ENCODE measurements at places on chromosomes 1 and 21.
A peak's percentile ranks its signal among the peaks of the same experiment; 100 is the strongest.

- DNase-seq: peak; percentile 52
- peak overlapping the region; percentile 93 for H3K27ac ChIP-seq
- H3K4me3 ChIP-seq: peak overlapping the region; percentile 77
- H3K27me3 ChIP-seq: no peaks in the 10 kb centered on the region
Observed at GRCh38 chr1:154956544-154956941, 644 bp upstream of the PBXIP1 start.

DNA sequence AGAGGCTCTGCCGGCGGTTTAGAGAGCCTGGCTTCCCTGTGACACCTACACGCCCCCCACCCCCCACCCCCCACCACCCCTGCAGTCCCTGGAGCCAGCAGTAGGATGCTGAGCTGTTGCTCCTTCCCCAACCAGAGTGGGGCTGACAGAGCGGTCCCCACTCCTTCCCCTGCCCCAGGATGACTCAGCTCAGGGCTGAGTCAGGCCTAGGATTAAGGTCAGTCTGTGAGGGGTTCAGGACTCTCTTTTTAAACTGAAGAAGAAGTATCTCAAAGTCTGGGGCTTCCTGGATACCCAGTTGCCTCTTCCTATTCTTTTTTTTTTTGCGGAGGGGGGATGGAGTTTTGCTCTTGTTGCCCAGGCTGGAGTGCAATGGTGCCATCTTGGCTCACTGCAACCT, 19.1 kb downstream of the DMBX1 start:
- no peak for DNase-seq
- no peaks in the 10 kb centered on the region for H3K27me3 ChIP-seq
- H3K4me1 ChIP-seq: no peaks in the 10 kb centered on the region
- no peak overlapping the region for H3K27ac ChIP-seq
- H3K36me3 ChIP-seq: no peaks in the 10 kb centered on the region
- H3K4me3 ChIP-seq: no peak overlapping the region

- DNase-seq: no peak
- H3K27me3 ChIP-seq: no peaks in the 10 kb centered on the region
- H3K4me1 ChIP-seq: no peaks in the 10 kb centered on the region
Observed at GRCh38 chr1:6777813-6778212, 7.4 kb upstream of the CAMTA1 start.

GRCh38 chr1:39196244-39197215, 8.0 kb upstream of the MACF1 start:
- H3K27me3 ChIP-seq: no peaks in the 10 kb centered on the region
- no peak overlapping the region for H3K27ac ChIP-seq
- no peak for DNase-seq

Data from gastrocnemius medialis (tissue), 4 donors.